ENCODE measurements at places on chromosomes 6 and 20.

DNA sequence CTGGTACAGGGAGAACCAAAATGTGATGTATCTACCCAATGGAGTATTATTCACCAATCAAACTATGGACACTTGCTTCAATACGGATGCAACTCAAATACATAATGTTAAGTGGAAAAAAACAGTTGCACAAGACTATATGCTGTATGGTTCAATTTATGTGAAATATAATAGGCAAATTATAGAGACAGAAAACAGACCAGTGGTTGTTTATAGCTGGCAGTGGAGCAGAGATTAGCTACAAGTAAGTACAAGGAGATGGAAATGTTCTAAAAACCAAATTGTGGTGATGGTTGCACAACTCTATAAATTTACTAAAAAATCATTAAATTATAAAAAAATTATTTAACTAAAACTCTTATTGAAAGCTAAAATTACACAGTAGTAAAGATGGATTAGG lies 113.2 kb downstream of the PRDM1 start:
- DNase-seq, result no peak

GRCh38 chr20:2703716-2704475 lies 11.3 kb downstream of the EBF4 start:
- no peak for DNase-seq

DNA sequence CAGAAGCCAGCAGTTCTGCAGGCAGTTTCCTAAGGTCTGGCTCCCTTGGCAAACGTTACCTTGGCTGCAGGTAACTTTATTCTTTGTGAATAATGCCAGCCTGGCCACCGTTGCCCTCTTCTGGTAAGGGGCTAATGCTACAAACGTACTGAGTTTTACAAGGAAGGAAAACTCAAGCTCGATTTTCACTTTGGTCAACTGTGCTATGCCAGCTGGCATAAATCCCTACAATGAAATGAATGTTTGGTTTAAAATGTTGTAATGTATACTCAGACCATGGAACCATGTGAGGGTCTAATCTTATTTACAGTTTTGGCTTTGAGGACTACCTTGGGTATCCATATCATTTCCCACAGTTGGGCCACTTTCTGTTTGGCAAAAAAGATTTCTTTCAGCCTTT lies 101.4 kb downstream of the SLX4IP start:
- DNase-seq, result no peak

DNA sequence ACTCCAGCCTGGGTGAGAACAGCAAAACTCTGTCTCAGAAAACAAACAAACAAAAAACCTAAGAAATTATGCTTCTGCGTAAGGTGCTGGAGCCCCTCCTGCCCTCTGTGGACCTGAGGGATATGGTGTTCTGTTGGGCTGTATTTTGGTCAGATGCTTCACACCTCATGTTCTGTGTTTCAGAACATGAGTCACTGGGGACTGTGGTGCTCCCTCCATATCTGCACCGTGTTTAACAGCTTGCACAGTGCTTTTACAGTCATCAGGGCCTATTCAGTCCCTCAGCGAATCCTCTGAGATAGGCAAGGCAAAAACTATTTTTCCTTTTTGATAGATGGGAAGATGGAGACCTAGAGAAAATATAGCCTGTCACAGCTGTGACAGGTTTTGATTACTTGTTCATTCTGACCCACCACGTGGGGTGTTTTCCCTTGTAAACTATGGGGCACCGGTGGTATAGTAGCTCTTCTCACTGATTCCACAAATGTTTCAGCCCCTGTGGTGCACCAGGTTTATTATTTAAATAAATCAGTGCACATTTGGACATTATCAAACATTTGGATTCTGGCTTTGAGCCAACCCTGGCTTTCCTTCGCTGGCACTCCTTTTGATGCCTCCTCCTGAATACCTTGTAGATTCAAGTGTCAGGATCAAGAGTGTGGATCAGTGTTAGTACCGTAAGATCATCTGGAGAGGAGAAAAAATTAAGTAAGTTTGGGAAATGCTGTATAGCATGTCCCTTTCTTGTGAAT lies 9.6 kb downstream of the TTPAL start:
- no peak for DNase-seq

DNA sequence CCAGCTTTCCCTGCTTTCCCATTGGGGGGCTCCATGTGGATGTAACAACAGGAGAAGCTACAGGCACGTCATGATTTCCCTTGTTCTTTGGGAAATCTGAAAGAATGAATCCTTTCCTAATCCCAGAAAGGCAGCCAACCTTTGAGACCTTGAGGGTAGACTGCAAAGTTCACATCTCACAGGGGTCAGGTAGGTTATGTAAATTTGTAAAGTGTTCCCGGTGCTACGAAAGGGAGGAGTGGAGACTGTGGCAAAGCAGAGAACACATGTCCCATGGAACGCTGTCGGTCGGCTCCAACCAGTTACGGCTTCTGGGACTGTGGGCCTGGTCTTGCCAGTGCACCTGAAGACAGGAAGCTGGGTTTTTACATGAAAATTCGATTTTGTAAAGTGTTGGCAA lies 85.1 kb downstream of the RSPH3 start:
- DNase-seq, result no peak

Data from memory B cell (primary cell).